ENCODE measurements at places on chromosomes 6 and 20. TPM values are rescaled to one million over a fixed set of nuclear protein-coding genes. Genes with fewer than 3 reads are reported as not detected.

The SYTL3 gene
- 118 TPM for total RNA-seq

The CLVS2 gene
- total RNA-seq, result not detected

The SNPH gene
- 0.90 TPM for total RNA-seq

The KHDRBS2 gene
- not detected for total RNA-seq
